ENCODE measurements at places on chromosomes 11 and 22. TPM values are rescaled to one million over a fixed set of nuclear protein-coding genes. Genes with fewer than 3 reads are reported as not detected.

F2 gene
- total RNA-seq, result not detected

SLC22A8 gene
- total RNA-seq, result not detected

GRCh38 chr11:62600367-62601121, 1.1 kb downstream of the MTA2 start:
- DNase-seq, result no peak

CLCF1 gene
- total RNA-seq, result 2.9 TPM

SLC22A6 gene
- total RNA-seq, result not detected

VPS37C gene
- total RNA-seq, result 17.6 TPM

DNA sequence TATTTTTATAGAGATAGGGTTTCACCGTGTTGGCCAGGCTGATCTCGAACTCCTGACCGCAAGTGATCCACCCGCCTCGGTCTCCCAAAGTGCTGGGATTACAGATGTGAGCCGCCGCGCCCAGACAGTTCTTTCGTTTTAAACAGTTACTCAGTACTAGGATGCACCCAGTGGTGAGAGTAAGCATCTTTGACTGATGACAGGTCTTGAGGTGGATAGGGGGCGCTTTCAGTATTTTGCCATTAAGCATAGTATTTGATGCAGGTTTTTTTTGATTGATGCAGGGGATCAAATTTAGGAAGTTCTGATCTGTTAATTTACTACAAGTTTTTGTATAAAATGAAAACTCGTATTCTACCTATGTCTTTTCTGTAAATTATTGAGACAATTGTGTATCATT, 13.2 kb upstream of the TRIM34 start:
- DNase-seq, result no peak

GRCh38 chr11:102776454-102776853, 4.0 kb downstream of the MMP10 start:
- DNase-seq, result no peak

DNA sequence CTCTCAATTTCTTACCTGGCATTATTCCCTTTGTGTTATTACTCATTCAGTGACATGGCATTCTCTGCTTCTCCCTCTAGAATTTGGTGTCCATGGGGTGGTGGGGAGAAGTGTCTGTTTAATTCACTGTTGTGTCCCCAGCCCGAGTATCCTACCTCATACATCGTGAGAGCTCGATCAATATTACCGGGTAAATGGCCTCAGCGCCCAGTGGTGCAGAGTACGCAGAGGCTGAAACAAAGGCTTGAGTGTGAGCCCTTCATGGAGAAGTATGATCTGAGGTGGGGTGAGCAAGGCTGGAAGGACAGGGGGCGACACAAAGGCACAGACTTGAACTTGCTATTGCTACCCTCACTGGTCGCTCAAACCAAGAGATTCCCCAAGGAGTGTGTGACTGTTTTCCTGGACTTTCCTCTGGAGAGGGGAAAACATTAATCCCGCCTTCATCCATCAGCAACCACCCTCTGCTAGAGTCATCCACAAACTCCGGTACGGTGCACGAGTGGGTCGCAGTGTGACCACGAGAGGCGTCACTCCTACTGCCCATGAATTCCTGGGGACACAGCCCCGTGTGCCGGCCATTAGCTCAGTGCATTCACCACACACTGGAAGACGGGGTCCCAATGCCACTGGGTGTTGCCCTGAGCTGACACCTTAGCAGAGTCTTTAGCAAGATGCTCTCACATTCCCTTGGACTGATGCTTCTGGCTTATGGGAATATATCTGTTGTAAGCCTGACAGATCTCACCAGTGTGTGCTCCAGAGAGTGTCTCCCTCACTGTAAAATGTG, 35.0 kb upstream of the CCND1 start:
- DNase-seq, result no peak

DNA sequence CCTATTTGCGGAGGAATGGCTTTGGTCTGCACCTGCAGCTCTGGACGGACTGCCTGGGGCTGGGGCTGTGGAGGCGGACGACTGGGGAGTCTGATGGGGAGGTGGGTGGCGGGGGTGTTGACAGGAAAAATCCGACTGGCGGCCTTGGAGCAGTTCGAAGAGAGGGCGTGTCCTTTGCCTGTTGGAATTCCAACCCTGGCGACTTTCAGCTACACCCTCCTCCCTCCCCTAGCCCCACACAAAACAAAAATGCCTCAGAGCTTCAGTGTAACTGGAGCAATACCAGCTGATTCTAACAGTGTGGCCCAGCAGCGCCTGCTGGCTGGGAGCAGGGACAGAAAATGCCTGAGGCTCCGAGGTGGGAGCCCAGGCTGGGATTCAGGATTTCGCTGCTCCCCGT, 85.4 kb downstream of the ATXN10 start:
- DNase-seq, result peak; percentile 57

DNA sequence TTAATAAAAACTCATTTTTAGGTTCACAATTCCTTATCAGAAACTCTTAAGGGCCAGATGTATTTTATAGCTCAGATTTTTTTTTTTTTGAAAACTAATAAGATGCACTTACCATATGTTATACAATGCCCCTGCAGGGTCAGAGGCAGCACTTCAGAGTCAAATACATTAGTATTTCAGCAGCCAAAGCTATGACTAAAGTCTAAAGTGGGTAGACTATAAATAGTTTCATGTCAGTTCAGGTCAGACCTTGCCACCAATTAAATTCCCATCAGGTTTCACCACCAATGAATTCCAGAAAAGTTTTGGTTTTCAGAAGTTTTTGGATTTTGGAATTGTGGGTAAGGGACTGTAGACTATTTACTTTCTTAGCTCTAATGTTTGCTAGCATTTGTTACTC, 75.9 kb downstream of the FAM83F start:
- no peak for DNase-seq

OR52N1 gene
- not detected for total RNA-seq

DNA sequence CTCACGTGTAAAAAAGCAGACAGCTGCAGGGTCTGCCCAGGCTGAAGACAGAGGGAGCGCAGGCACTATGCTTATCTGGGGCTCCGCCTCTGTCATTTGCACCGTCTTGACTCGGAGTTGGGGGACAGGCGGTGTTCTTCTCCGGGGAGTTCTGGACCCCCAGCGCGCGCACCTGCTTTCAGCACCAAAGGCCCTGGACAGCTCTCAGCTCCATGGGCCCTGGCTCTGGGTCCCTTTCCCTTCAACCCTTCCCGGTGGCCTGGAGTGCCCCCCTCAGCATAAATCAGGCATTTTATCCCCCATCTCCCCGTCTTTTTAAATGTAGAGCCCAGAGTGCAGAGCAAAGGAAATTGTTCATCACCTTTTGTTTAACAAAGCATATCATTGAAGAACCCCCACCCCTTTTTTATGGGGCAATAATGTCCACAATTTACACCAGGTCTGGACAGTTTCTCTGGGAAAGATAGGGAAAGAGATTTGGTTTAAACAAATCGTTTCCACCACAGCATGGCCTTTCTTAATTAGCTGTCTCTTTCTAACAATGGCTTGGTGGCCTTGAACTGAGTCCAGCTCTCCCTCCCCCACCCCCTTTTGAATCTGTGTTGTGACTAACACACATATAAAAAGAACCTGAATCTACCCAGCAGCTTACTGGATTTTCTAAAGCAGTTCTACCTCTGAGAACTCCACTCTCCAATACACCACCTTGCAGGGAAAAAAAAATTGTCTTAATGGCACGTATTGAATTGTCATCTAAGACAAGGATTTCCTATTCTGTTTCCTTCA, 1.7 kb downstream of the SEZ6L start:
- DNase-seq, result no peak

DNA sequence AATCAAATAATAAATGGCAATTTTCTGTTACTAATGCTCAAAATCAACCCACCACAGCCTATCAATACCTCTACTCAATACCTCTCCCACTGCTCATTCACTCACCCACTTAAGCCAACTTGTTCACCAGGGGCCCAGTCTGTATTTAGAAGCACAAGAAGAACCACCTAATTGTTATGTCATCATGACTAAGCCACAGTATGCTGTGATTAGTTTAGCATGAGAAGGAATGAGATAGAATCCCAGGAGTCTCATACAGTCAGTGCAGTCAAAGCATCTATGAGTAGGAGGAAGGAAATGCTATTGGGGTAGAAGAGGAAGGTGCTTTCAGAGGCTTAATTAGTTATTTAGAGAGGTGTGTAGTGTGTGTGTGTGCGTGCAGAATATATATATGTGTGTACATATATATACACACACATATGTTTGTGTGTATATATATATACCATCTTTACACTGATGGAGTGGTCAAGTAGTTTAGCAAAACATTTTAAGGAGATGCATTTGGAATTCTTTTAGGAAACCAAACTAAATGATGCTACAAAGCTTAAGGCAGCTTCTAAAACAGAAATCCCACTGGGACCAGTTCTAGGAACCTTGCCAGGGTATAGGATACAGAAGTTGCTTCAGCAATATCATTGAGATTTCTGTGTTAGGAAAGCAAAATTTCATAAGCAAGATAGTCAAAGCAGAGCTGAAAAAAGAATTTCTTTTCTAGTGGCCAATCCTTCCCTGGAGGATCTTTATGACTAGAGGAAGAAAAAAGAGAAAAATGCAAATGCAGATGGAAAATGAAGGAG, 27.5 kb downstream of the KCNA4 start:
- no peak for DNase-seq

DNA sequence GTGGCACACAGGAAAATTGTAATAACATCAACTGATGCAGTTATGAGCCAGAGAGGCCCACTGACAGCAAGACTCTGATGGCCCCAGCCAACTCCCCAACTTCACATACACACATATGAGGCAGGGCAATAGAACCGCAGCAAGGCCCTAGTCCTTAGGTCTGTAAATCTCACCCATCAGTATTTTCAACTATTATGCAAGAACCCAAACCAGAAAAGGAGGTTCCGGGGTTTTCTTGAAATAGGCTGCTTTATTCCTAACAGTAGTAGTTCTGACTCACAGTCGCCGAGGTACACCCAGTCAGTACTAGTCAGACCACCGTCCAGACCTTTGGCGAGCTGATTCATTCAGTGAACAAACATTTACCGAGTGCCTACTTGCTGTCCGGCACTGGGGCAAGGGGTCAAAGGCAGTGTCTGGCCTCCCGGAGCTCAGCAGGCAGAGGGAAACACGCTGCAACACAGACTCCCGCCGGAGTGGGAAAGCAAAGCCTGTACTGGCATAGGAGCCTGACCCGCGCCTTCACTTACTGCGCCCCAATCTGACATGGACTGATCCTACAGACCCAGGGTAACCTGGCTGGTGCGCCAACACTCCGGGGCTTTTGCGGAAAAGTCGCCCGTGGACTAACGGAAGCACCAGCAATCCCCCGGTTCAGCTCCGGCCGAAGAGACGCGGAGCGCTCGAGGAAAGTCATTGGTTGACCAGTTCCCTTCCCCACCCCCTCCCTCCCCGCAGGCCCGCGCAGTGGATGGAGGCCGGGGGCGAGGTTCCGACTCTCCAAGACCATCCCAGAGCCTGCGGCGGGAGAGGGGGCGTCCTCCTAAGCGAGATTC, 1.3 kb downstream of the PLEKHA7 start:
- peak; percentile 52 for DNase-seq

DNA sequence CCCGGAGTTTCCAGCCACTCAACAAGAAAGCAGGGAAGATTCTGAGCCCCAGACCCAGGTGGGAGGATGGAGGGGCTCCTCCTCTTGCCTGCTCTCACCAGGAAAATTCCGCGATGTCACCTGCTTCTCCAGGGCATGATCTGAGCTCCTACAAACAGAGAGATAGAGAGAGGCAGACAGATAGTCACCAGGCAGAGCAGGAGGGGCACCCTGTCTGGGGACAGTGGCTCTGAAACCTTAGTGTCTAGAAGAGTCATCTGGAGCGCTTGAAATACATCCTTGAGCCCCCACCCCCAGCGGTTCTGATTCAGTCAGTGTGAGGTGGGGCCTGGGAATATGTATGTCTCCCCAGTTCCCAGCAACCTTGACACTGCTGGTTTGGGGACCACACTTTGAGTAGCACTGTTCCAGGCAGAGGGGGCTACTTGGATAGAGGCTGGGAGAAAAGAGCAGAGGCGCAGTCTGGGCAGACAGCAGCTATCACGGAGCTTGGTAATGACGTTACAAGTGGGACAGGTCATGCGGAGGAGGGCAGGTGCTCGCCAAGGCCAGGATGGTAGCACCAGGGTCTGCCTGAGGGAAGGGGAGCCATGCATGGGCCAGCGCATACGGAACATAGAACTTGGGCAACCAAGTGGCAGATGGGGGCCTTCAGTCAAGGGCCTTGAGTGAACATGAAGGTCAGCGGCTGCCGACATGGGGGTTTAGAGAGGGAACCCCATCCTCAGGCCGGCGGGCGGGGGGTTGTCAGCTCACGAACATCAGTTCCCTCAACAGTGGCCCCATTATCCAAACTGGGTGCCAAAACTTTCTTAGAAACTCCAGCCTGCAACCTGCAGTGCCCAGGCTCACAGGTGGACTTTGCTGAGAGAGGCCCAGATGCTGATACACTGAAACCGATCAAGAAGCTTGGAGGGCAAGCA, 60.9 kb upstream of the MYEOV start:
- no peak for DNase-seq

ALX4 gene
- not detected for total RNA-seq

DNA sequence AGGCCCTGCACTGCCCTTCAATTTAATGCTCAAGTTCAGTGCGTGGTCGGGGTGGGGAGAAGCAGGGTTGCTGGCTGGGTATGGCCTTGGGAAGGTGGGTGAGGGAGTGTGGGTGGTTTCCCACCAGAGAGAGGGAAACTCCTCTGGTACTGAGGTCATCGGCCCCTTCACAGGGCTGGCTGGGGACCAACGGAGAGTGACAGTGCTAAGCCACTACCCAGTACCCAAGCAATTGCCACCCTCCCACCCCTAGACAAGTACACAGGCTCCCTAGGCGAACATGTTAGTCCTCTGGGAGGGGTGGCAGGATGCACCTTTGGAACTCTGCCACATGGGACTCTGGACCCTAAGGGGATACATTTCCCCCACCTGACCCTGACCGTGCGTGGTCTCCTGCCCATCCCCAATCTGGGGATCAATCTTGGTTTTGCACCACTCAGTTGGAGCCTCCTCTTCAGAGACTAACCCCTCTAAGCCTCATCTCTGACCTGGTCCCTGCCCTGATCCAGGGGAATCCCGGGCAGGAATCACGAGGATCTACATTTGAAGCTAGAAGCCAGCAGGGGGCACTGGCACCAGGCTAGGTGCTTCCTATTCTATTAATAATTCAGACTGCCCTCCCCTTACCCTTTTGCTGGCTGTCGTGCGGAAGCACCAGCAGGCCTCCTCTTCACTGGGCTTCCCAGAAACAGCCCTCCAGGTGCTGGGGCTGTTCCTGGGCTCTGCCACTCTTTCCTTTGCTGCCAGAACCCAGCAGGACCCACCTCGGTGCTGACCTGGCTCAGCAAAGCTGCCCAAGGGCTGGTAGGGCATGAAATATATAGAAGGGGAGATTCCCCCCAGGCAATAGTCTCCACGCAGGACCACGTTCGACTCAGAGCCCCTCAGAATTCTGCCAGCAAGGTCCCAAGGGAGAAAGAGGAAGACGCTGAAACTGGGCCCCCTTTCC, 377.7 kb downstream of the TENM4 start:
- DNase-seq, result peak; percentile 43

TRIM48 gene
- not detected for total RNA-seq

GRCh38 chr11:115874843-115875242, 370.6 kb upstream of the CADM1 start:
- no peak for DNase-seq
